Stimulated activated CD4-positive, alpha-beta T cell treated with anti-CD3 and anti-CD28 coated beads, TNF-alpha, amount 100 ng/mL, for 4 hours (primary cell): ENCODE measurements at places on chromosomes 3 and 15.

- no peak for DNase-seq
Observed at GRCh38 chr3:34411596-34411995, 613.2 kb downstream of the PDCD6IP start.

GRCh38 chr15:59540654-59541053 is 70.9 kb upstream of the GCNT3 start:
- no peak for DNase-seq

- no peak for DNase-seq
Observed at GRCh38 chr3:59451800-59452746, 402.2 kb upstream of the CFAP20DC start.

- no peak for DNase-seq
Observed at GRCh38 chr3:54262541-54262940, 140.2 kb downstream of the CACNA2D3 start.

DNA sequence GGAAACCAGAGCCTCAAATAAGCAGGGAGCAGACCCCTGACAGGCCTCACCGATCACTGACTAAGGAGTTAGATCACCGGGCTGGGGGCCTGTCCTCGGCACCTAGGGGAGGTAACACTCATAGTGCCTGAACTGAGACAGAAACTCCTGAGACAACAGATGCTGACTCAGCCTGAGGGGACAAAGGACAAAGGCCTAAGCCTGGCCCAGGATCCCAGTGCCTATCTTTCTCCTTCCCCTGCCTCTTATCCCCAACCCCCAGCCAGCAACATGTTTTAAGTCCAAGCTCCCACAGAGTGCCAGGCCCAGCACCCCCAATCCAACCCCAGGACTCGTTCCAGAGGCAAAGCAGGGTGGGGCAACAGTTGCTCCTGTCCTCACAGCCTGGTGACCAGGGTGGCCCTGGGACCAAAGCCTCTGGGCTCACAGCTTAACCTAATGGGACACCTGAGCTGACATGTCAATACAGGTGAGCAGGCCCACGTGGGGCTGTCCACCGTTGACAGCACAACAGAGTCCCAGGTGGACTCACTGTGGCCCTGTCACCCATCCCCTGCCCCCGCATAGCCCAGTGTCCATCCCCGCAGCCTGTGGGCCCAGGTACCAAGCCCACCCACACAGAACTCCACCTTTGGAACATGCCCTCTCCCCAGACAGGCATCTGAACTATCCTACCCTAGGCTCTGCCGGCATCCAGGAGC is 37.4 kb downstream of the ADCY5 start:
- no peak for DNase-seq

- DNase-seq, result no peak
Observed at GRCh38 chr3:165336786-165337185, 140.6 kb upstream of the SLITRK3 start.

GRCh38 chr3:159872374-159873109 is 116.1 kb upstream of the IL12A start:
- DNase-seq, result no peak

DNA sequence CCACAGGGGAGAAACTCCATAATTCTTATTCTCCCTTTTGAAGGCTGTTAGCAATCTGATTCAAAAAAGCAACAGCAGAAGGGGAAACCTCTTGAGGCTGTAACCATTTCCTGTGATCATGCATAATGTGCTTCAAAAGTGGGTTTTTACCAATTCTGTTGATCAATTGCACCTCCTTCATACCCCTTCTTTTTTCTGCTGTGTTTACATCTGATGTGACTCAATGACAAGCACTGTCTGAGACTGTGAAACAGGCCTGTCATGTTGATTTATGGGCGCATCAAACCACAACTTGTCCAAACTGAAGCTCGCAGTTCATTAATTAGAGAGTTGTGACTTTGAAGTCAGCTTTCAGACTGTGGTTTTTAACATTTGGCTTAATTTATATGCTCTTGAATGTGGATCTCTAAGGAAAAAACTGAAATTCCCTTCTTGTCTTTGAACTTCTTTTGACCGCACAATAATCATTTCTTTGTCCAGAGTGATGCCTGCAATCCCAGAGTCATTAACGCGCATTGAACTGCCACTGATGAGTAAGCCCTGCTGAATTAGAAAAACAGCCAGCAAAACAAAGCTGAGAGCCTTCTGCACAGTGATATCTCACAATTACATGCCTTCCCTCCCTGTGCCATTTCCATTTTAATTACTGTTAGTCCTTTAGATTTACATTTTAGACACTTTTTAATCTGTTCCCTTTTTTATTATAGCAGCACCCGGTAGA is 532.8 kb downstream of the FOXP1 start:
- DNase-seq, result no peak

DNA sequence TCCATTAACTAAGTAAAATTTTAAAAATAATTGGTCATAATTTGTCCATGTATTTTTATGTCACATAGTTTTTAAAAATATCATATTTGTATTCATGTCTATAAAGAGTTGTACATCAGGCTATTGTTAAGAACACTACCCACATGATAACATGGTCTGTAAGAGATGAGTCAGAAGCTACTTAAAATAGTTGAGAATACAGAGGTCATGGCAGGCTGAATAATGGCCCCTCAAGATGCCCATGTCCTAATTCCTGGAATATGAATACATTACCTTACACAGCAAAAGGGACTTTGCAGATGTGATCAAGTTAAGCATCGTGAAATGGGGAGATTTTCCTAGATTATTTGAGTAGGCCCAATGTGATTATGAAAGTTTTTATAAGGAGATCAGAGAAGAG is 782.9 kb upstream of the GOLIM4 start:
- DNase-seq, result no peak

GRCh38 chr15:31078471-31078870 is 23.1 kb downstream of the TRPM1 start:
- no peak for DNase-seq

DNA sequence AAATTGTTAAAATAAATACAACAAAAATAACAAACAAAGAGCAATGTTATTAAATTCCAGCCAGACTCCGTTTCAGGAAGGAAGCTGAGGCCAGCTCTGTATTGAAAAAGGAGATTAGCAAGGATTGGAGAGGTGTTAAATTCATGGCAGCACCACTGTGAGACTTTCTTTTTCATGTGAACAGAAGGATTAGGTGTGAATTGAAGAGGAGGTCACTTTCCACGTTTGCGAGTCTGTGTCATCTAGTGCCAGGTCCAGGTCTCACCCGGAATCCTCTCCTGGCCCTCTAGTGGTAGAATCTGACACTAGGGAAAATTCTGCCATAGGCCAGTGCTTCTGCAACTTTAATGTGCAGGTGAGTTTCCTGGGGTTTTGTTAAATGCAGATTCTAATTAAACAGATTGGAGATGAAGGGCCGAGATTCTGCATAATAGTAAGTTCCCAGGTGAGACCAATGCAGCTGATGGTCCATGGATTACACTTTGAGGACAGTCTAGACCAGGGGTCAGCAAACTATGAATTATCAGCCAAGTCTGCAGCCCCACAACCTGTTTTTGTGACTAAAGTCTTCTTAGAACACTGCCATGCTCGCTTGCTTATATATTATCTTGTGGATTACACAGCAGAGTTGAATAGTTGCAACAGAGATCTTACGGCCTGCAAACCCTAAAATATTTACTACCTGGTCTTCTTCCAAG is 9.2 kb upstream of the SLC6A1 start:
- no peak for DNase-seq

- DNase-seq, result no peak
Observed at GRCh38 chr3:135149707-135150681, 354.9 kb downstream of the EPHB1 start.

- no peak for DNase-seq
Observed at GRCh38 chr15:34837246-34838016, 42.1 kb upstream of the ACTC1 start.

DNA sequence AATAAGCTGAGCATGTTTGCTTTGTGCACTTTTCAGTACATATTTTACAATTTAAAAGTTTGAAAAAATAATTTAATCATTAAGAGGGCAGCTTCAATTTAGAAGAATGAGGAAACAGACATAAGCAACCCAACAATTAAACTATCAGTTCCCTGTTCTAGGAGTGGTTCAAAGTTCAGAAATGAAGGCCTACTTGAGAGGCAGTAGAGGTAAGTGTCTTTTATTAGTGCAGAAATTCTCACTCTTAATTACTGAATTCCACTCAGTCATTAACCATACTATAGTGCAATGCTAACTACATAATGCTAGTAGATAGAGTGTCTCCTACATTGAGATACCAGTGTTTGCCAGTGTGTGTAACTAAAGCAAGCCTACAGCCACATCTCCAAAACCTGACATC is 73.1 kb downstream of the TNIK start:
- DNase-seq, result no peak

GRCh38 chr3:14503706-14504065 is 36.5 kb downstream of the GRIP2 start:
- no peak for DNase-seq

DNA sequence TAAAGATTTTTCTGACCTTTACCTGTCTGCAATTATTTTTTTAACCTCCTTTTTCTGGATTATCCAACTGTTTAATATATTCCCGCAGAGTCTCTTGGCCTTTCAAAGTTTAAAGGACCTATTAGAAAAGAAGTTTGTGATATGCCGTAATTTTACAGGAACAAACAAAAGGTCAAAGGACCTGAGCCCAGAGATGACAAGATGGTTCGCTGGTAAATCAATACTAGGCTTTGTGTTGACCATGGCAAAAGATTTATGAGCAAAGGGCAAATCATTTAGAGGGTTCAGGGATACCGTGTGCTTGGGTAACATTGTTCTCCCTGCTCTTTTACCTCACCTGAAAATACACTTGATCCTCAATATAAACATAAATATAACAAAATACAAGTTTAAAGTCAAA is 923.5 kb downstream of the ROBO1 start:
- no peak for DNase-seq

DNA sequence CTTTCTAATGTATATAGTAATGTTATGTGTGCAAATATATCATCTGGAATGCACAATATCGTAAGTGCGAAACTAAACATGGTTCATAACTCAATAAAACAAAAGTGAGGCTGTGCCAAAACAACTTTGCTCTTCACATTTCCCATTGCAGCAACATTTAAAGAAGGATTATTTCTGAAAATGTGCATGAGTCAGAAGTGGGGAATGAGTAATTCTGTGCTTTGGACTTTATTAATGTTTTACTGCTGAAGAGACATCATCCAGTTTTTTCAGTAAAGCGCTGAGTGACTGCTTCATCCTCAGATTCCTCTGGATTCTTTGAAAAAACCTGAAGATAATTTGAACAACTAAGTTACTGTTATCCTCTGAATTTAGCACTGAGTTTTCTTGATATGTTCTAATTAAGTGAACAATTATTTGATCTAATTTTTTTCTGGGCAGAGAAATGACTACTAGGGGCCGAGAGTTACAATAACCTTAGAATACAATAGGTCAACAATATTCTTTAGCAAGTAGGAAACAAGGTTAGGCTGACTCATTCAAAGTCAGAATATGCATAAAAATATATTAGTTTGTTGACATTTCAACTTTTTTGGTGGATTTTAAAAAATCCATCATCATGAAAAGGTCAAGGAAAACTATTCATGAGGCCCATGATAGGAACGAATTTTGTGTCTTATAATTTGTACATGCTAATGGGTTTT is 20.0 kb upstream of the PLCL2 start:
- no peak for DNase-seq

DNA sequence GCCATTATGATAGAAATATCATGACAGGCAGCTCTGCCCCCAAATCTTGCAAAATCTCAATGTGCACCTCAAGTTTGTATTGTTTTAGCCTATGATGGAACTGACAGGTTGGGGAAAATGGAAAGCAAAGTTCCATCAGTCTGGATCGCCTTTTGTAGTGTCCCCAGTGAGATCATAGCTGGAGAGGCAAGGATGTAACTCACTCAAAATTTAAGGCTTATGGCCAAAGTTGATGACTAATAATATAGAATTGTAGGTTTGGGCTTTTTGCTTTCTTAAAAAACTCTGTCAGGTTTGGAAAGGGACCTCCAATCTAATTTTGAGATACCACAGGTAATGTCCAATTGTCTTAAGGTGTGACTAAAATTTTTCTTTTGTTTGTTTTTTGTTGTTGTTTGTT is 1.4 kb upstream of the ACP3 start:
- DNase-seq, result no peak

- DNase-seq, result no peak
Observed at GRCh38 chr15:82810061-82810889, 847 bp downstream of the WHAMM start.

DNA sequence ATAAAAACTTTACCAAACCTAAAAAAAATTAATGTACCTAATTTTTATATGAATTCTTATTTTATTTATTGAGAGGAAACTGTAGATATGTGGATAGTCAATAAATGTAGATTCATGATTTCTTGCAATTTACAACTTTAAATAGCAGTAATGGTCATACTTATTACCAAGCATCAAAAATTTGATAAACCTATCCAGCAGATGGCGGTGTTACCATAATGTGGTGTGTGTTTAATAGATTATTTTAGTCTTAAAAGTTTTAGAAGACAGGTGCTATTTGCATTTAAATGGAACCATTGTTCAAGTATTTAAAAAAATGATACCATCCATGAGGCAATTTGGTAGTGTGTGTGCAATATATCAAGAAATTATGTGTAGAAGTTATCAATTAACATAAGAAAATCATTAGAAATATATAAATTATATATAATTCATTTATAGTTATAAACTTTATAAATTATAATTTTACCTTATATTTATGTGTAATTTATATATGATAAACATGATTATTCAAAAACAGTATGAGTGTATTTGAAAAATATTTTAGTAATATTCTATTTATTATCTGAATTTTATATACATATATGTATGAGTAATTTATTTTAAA is 176.0 kb upstream of the BCHE start:
- DNase-seq, result no peak
